H1 (cell line): ENCODE measurements at places on chromosomes 13 and 19.

DNA sequence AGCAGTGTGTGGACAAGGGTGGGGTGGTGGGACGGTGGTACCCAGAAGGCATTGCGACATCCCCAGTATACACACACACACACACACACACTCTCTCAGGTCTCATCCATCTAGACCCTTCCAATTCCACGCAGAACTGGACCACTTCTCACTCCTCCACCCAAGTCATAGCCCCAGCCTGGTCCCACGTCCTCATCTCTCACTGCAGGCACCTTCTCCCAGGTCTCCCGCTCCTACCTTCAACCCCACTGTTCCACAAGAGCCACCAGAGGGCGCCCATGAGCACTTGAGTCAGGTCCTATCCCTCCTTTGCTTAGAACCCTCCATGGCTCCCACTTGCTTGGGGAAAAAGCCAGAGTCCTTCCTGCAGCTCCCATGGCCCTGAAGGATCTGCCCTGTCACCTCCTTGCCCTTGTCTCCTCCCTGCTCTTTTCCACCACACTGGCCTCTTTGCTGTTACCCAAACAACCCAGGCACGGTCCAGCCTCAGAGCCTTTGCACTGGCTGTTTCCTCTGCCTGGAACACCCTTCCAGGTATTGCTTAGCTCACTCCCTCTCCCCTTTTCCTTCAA is 62.6 kb downstream of the IER2 start:
- peak; percentile 86 for DNase-seq

DNA sequence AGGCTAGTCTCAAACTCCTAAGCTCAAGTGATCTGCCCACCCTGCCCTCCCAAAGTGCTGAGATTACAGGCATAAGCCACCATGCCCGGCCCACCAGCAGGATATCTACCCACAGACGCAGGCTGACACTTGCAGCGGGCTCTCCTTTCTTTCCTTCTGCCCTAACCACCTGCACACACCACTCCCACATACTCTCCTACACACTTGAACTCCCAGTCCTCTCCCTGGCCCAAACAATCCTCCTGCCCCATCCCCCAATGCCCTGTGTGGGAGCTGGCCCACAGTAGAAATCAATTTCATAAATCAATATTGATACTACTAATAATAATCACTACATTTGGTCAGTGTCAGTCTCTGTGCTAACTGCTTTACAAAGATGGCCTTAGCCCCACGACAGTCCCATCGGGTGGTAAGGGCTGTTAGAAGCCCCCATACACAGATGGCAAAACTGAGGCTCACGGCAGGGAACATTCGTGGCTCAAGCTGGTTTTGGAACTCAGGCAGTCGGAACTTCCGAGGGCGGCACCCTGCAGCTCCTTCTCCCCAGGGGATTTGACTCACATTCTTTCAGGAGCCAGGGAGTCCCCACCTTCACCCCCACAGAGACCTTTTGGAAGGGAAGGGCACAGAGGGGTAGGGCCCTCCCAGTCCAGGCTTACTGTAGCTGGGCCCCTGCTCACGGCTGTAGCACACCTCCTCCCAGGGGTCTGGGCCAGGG is 3.4 kb upstream of the DPF1 start:
- DNase-seq, result no peak

- no peak for DNase-seq
These were observed 21.0 kb upstream of the SIAH3 start for GRCh38 chr13:45872566-45872965.

- no peak for DNase-seq
These were observed 889.5 kb upstream of the SPRY2 start for GRCh38 chr13:81230386-81230785.

GRCh38 chr19:38880882-38881609 is 3.0 kb upstream of the RINL start:
- no peak for DNase-seq

DNA sequence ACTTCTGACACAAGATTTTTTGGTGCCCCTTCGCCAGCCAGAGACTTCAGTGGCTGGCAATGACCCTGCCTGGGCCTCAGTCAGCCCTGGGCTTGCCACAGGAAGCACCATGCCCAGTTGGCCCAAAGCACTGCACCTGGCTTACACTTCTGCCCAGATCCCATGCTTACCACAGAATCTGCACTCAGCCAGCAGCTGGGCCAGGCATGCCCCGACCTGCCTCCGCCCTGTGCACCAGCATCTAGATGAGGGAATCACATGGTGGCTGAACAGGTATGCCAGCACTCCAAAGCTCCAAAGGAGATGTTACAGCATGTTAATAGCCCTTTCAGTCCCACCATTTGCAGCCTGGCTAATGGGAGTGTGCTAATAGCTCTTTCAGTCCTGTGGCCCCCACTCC is 690.9 kb downstream of the SLITRK6 start:
- DNase-seq, result no peak

GRCh38 chr13:49827336-49827735 is 34.9 kb upstream of the KPNA3 start:
- no peak for DNase-seq

DNA sequence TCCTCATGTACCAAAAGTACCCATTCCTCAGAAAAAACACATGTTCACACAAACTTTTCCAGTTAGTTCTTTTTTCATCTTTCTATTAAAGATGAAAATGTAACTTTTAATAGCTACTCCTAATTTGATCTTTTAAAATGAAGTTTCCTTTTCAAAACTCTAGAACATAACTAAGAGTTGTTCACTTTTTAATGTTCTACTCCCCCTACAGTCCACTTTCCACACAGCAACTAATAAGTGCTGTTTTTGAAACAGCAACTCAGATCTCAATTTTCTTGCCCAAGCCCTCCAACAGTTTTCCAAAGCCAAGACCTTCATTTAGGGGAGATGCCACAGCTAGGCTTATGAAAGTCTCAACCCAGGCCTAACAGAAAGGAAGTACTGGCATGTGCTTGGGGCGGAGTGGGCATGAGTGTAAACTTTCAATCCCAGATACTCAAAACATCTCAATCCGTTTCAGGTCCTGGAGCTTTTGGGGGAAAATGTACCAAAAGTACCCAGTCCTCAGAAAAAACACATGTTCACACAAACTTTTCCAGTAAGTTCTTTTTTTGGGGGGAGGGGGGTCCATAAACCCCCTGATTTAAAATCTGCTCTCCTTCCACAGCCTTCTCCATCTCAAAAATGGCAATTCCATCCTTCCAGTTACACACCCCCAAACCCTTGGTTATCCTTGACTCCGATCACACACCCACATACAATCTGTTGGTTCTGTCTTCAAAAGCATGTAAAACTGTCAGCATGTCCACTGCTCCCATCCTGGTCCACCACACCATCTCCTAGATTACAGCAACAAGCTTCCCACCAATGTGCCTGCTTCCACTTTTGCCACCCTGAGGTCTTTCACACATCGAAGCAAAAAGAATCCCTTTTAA is 2.0 kb downstream of the FBL start:
- DNase-seq, result no peak

GRCh38 chr19:15426485-15427349 is 7.9 kb upstream of the AKAP8L start:
- no peak for DNase-seq

DNA sequence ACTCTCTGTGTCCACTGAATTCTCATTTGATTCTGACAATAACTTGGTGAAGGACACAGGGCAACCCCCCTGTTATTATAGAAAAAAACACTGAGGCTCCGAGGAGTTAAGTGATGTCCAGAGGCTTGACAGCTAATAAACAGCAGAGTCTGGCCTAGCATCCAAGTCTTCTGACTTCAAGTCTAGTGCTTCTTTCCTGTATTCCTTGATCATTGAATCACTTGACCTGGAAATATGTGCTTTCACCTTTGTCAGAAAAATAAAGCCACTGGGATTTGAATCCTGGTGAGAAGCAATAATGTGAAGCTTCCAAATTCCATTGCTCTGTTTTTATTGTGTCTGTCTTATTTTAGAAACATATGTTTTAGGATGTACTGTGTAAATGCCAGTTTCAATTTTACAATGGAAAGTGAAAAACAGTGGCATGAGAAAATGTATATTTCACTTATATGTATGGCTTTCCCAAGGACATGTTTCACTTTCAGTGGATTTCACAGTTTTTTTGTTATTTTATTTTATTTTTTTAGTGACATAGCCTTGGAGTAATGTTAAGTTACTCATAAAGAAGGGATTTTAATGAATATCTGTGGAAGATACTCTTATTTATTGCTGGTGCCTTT is 190.2 kb downstream of the GPC6 start:
- no peak for DNase-seq

- DNase-seq, result no peak
These were observed 1218.6 kb downstream of the PCDH17 start for GRCh38 chr13:58850161-58850560.
